ENCODE measurements at places on chromosomes 1 and 21.

GRCh38 chr1:12339811-12340543 is 110.1 kb downstream of the VPS13D start:
- DNase-seq = peak; percentile 92

DNA sequence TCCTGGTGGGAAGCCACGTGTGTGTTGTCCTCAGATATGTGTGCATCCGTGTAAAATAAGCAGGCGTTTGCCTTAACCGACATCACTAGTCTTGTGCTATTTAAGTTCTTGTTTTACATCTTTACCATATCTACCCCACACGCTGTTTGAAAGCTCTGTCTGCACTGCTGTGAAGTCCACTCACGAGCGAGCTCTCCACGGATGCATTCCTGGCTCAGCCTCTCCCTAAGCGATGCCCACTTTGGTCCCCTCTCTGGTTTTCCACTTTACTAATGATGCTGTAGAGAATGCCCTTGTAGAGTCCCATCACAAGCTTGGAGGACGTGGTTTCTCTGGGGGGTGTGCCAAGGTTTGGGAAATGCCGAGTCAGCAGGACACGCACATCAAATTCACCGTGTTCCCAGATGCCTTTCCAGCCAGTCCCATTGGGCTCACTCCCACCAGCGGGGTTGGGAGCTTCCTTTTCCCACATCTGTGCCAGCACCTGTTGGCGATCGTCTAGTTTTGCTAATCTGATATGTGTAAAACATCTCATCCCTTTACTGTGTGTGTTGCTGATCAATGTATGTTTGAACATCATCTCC is 43.8 kb downstream of the ACTL8 start:
- DNase-seq = no peak

DNA sequence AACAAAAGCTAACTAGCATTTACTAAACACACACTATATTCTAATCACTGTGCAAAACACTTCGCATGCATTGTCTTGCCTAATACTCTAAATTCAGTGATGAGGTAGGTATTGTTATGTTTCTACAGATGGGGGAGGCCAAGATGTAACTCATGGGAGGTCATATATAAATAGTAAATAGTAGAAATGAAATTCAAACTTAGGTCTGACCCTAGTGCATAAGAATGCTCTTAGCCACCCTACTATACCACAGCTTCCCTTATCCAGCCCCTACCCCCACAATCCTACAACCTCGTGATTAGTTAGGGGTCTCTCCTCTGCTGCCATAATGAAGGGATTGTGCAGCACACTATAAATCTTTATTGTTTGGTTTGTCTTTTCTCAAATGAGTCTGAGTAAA is 3.3 kb downstream of the PFDN2 start:
- DNase-seq = no peak

GRCh38 chr1:200674838-200675587 is 5.3 kb upstream of the DDX59 start:
- DNase-seq = no peak

GRCh38 chr1:47725511-47725991 is 271.6 kb downstream of the TRABD2B start:
- no peak for DNase-seq

GRCh38 chr1:39656391-39656790 is 15.5 kb downstream of the NT5C1A start:
- DNase-seq = no peak

DNA sequence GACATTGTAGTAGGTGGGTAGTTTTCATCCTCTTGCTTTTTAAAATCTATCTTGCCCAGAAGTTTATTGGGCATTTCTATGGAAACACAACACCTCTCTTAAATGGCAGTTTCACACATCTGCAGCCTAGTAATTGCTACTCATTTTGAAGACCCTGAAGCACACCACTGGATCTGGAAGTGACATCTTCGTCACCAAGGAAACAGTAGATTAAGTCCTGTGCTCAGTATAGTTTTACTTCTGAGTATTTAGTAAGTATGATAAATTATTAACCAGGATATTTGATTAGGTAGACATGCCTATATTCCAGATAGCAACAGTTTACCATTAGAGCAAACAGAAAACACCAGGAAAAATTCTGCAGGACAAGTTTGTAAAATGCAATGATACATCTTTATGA is 48.7 kb downstream of the UCK2 start:
- no peak for DNase-seq

DNA sequence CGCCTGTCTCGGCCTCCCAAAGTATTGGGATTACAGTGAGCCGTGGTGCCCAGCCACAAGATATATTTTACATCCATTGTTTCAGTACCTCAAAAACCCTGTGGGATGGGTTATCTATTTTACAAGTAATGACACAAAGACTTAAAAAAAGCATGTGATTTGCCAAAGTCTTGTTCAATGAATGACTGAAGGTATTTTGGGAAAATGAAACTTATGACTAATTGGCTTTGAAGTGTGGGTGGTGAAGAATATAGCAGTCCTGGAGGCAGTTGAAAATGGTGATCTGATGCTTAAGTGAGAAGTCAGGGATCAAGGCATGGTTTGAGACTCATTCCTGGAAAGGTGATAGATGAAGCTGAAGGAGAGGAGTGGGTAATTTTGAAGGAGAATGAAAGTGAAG is 3.0 kb downstream of the SWT1 start:
- DNase-seq = no peak

DNA sequence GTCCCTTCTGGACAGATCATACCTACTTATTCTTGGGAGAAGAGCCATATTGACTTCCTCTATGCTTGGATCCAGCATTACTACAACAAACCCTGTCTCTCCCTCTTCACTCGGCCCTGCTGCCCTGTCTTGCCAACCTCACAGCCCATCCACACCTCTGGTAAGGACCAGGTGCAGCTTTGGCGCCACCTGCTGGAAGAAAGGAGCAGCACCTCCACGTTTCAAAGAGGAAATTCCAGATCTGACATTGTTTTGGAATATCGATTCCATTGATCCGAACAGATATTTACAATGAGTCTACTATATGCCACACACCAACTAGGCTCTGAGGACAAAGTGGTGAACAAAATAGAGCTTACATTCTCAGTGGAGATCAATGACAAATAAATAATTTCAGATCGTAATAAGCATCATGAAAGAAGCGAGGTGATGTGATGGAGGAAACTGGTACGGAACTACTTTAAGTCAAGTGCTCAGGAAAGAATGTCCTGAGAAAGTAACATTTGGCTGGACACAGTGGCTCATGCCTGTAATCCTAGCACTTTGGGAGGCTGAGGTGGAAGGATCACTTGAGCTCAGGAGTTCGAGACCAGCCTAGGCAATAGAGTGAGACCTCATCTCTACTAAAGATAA is 18.7 kb downstream of the MFSD2A start:
- DNase-seq = peak; percentile 74

DNA sequence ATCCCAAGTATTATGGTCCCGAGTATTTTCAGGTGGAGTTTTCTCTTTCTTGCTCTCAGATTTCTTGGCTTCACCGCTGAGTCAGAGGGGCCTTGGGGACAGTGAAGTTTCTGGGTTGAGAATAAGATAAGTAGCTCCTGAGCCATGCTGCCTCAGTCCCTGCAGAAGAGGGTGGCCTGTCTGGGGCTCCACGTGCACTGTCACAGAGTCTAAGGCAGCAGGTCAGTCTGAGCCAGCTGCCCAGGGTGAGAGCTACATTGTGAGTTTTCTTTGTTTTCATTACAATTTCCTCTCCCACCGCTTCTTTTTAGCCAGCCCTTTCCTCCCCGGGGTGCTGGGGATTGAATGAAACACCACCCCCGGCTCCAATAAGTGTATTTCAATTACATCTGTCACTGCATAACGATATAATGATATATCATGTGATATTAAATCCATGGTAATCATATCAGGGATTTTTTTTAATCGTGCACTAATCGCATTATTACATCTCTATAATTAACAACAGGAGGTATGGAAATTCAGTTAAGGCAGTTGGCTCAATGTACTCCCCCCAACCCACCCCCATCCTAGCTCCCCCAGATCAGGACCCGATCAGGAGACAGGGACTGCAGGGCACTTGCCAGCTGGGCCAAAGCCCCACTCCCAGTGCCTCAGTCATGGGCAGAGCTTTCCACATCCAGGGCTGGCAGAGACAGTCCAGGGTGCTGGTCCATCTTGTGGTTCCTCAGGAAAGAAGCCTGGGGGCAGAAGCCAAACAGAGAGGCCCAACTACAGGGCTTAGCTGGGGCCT is 43.7 kb downstream of the DMAP1 start:
- no peak for DNase-seq

DNA sequence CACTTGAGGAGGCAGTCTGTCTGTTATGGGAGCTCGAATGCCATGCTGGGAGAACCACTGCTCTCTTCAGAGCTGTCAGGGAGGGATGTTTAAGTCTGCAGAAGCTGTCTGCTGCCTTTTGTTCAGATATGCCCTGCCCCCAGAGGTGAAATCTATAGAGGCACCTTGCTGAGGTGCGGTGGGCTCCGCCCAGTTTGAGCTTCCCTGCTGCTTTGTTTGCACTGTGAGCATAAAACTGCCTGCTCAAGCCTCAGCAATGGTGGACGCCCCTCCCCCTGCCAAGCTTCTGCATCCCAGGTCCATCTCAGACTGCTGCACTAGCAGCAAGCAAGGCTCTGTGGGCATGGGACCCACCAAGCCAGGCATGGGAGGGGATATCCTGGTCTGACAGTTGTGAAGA is 247.5 kb downstream of the LMX1A start:
- DNase-seq = peak; percentile 80

- no peak for DNase-seq
Measured at GRCh38 chr1:214233856-214234634, 46.9 kb upstream of the SMYD2 start.

GRCh38 chr21:46455575-46456385 is 2.9 kb upstream of the DIP2A start:
- no peak for DNase-seq

DNA sequence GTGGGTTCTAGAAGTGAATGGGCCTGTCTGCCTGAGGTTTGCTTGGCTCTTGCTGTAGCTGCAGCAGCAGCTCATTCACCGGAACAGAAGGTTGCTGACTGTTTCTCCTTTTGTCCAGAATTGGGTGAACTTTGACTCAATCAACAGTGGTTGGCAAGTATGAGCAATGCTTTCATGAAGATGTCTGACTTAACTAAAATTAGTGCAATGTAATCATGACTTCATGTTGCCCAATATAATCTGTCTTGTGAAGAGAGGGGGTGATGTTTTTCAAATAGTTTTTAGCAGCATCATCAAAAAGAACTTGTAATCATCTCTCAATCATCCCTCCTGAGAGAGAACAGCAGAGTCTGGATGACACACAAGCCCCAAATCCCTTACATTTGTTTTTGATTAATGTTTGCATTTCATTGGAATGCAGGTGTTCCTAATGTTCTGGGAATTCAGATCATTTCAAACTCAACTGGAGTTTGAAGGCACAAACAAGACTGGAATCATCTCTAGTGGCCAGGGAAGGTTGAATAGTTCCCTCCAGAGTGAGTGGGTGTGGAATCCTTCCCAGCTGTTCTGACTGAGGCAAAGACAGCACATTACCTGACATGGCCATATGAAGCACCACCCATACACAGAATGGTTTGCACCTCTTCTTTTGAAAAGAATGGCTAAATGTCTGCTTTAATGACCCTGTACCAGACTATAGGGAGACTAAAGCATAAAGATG is 82.9 kb downstream of the HLX start:
- no peak for DNase-seq

DNA sequence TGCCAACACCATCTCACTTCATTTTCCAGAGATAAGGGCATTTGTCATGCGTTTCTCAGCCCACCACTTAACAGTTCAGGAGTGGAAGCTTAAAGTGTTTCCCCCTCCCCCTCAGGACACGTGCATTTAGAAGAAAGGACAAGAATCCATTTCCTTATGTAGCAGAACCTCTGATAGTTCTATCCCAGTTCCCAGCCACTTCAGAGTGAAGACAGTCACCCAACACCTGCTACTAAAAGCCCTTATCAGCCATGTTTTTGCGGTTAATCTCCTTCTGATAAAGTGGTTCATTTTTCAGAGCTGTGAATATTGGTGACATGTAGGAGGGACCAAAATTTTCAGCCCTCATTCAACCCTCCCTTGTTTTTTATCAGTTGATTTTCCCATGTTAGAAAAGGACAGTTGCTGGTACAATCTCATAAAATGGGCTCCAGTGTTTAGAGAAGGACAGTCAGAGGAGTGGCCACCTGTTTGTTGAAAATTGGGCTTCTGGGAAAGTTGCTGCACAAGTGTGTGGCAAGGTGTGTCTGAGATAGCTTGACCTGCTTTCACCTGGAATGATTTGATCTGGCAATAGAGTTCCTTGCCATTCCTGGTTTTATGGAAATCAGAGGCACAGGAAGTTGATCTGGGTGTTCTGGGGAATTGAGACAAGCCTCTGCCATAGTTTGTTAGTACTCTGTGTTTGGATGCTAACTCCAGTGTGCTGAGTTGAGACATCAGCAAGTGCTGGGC is 114.0 kb downstream of the PPP1R12B start:
- DNase-seq = no peak

GRCh38 chr1:209403921-209404320 is 179.6 kb upstream of the CAMK1G start:
- no peak for DNase-seq

DNA sequence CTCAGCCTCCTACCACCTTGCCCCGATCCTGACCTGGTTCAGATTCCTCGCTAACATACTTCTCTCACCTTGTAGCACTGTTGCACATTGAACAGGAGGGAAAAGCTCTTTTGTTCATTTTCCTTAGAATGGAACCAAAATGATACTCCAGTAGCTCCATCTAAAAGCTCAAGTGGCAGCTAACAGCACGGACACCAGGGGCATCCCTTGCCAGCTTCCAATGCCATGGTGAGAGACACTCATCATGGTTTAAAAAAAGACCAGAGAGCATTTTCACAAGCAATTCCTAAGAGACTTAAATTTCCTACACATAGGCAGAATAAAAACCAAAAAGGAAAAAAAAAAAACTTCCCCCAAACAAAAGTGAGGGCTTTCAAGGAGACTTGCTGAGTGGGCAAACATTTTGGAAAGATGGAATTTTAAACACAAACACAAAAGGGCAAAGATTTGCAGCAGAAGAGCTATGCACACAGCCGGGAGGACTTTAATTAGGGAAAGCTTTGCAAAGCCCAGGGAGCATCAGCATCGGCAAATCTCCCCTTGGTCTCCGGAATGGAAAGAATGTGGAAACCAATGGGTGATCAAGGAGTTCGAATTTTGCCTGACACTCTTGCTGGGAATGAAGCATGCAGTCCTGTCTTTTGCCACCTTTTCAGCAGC is 84.3 kb downstream of the CAPZB start:
- no peak for DNase-seq

GRCh38 chr1:27650171-27650538 is 15.2 kb upstream of the FGR start:
- DNase-seq = no peak

GRCh38 chr1:43383449-43383848 is 6.2 kb downstream of the MED8 start:
- DNase-seq = no peak

GRCh38 chr1:24572301-24572700 is 16.4 kb downstream of the NCMAP start:
- no peak for DNase-seq

DNA sequence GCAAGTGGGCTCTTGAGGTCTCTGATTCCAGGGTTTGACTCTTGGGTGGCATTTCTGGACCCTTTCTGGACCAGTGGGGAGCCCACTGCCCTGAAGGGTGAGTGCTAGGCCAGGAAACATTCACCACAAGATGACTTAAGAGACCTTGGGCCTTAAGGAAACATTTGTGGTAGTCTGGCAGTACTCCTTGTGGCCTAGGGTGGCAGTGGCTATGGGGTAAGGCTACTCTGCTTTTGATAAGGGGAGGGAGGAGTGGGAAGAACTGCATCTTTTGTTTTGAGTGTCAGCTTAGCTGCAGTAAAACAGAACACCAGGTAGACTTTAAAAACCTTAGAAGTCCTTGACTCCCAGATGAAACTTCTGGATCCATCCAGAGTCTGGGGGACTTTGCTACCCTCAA is 529.3 kb upstream of the LRRC7 start:
- DNase-seq = no peak

All from NCI-H345 (cell line).